Cardiac septum (tissue), 1 donor: ENCODE measurements at places on chromosomes 1 and 21. TPM values are rescaled to one million over a fixed set of nuclear protein-coding genes. Genes with fewer than 3 reads are reported as not detected.

The HES4 gene
- 56.5 TPM for total RNA-seq

The OR6N2 gene
- not detected for total RNA-seq

The FCMR gene
- total RNA-seq = 4.4 TPM

The KRTAP11-1 gene
- not detected for total RNA-seq

The CELA3B gene
- total RNA-seq = not detected

The CD2 gene
- total RNA-seq = 0.75 TPM

The FAM163A gene
- 0.16 TPM for total RNA-seq

The ZZZ3 gene
- total RNA-seq = 35.1 TPM

The CFHR5 gene
- not detected for total RNA-seq

The PPOX gene
- 12.9 TPM for total RNA-seq

The SPATA21 gene
- not detected for total RNA-seq

The TDRD10 gene
- 5.0 TPM for total RNA-seq

The MXRA8 gene
- 30.5 TPM for total RNA-seq

The RGL1 gene
- total RNA-seq = 19.6 TPM

The DAB1 gene
- 2.0 TPM for total RNA-seq

The OPTC gene
- total RNA-seq = not detected

The TNNI3K gene
- 55.2 TPM for total RNA-seq

The ANGPTL7 gene
- 0.81 TPM for total RNA-seq
